ENCODE measurements at places on chromosomes 7 and 10. TPM values are rescaled to one million over a fixed set of nuclear protein-coding genes. Genes with fewer than 3 reads are reported as not detected.

The SPAM1 gene
- not detected for total RNA-seq

The FEZF1 gene
- not detected for total RNA-seq

The TACR2 gene
- 0.16 TPM for total RNA-seq

The ACBD7 gene
- 2.4 TPM for total RNA-seq

The BHLHA15 gene
- total RNA-seq, result not detected

The CDC14C gene
- not detected for total RNA-seq

The MBL2 gene
- total RNA-seq, result not detected

The LEP gene
- not detected for total RNA-seq

The VPS37D gene
- total RNA-seq, result 0.95 TPM

The HABP2 gene
- total RNA-seq, result not detected

The KLLN gene
- 0.16 TPM for total RNA-seq

The INMT gene
- 0.33 TPM for total RNA-seq

The JCAD gene
- total RNA-seq, result 0.02 TPM

The TEX47 gene
- not detected for total RNA-seq

The SLC18A3 gene
- not detected for total RNA-seq

The MACC1 gene
- not detected for total RNA-seq

The PRKCQ gene
- 27.5 TPM for total RNA-seq

The AKR1B15 gene
- total RNA-seq, result not detected

The FBXL13 gene
- total RNA-seq, result 0.56 TPM

The LBX1 gene
- total RNA-seq, result not detected

The CDNF gene
- total RNA-seq, result 3.8 TPM

The ARF5 gene
- 112 TPM for total RNA-seq

The RADIL gene
- 0.18 TPM for total RNA-seq

The CPA1 gene
- not detected for total RNA-seq

The INA gene
- total RNA-seq, result 0.27 TPM

The SLC13A4 gene
- total RNA-seq, result not detected

The TFR2 gene
- total RNA-seq, result 19.1 TPM

The WNT8B gene
- 0.45 TPM for total RNA-seq

The UBTD1 gene
- 3.5 TPM for total RNA-seq

The GARS1 gene
- 167 TPM for total RNA-seq

The FZD1 gene
- total RNA-seq, result 2.3 TPM

The GBX1 gene
- not detected for total RNA-seq

The LIMK1 gene
- total RNA-seq, result 17.1 TPM

The EBLN1 gene
- not detected for total RNA-seq

The AIFM2 gene
- 5.1 TPM for total RNA-seq

The NUTM2D gene
- total RNA-seq, result 1.4 TPM

The COL13A1 gene
- total RNA-seq, result not detected

The CNPY1 gene
- not detected for total RNA-seq

The KCNIP2 gene
- total RNA-seq, result 6.3 TPM

The ETV1 gene
- not detected for total RNA-seq

The TAS2R4 gene
- 0.96 TPM for total RNA-seq

The NANOS1 gene
- total RNA-seq, result 0.14 TPM

The SORCS1 gene
- not detected for total RNA-seq

The GDI2 gene
- 281 TPM for total RNA-seq

The FAM241B gene
- 29.8 TPM for total RNA-seq

The SLC16A12 gene
- not detected for total RNA-seq

The PFKP gene
- total RNA-seq, result 63.7 TPM

The MRLN gene
- not detected for total RNA-seq

The WASL gene
- total RNA-seq, result 5.3 TPM
